T-cell (primary cell): ENCODE measurements at places on chromosomes 7 and 10.

DNA sequence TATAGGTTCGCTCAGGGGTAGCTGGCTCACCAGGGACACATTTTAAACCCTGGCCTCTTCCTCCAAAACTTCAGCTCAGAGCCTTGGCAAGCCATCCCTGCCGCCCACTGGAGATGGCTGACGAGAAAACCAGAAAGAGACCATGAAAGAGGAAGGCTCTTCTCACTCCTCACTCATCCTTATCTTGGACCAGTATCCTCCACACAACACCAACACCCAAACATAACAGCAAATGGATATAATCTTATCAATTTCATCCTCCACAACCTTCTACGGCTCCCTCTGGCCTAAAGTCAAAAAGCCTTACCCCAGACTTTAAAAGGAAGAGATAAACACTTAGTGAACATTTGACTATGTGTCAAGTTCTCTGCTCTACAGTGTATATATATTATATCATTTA, 26.9 kb downstream of the DLG5 start:
- H3K27ac ChIP-seq = no peak overlapping the region
- no peaks in the 10 kb centered on the region for H3K27me3 ChIP-seq

GRCh38 chr7:28347475-28348318, 64.6 kb upstream of the CREB5 start:
- no peaks in the 10 kb centered on the region for H3K27me3 ChIP-seq
- H3K4me3 ChIP-seq = no peak overlapping the region
- no peak for DNase-seq
- no peak overlapping the region for H3K27ac ChIP-seq

- peaks cover 10% of the 10 kb centered on the region for H3K36me3 ChIP-seq
- no peaks in the 10 kb centered on the region for H3K27me3 ChIP-seq
- DNase-seq = no peak
- H3K27ac ChIP-seq = no peak overlapping the region
- no peak overlapping the region for H3K4me3 ChIP-seq
Observed at GRCh38 chr10:102280397-102281101, 35.2 kb downstream of the GBF1 start.

GRCh38 chr7:133934262-133934976, 192.7 kb upstream of the LRGUK start:
- no peaks in the 10 kb centered on the region for H3K4me1 ChIP-seq
- no peak overlapping the region for H3K27ac ChIP-seq
- no peak overlapping the region for H3K4me3 ChIP-seq
- peaks cover 9% of the 10 kb centered on the region for H3K36me3 ChIP-seq
- no peaks in the 10 kb centered on the region for H3K27me3 ChIP-seq
- DNase-seq = no peak

GRCh38 chr10:113108194-113108835, 158.3 kb downstream of the TCF7L2 start:
- H3K36me3 ChIP-seq = no peaks in the 10 kb centered on the region
- no peak overlapping the region for H3K27ac ChIP-seq
- DNase-seq = peak; percentile 40
- H3K4me3 ChIP-seq = no peak overlapping the region

DNA sequence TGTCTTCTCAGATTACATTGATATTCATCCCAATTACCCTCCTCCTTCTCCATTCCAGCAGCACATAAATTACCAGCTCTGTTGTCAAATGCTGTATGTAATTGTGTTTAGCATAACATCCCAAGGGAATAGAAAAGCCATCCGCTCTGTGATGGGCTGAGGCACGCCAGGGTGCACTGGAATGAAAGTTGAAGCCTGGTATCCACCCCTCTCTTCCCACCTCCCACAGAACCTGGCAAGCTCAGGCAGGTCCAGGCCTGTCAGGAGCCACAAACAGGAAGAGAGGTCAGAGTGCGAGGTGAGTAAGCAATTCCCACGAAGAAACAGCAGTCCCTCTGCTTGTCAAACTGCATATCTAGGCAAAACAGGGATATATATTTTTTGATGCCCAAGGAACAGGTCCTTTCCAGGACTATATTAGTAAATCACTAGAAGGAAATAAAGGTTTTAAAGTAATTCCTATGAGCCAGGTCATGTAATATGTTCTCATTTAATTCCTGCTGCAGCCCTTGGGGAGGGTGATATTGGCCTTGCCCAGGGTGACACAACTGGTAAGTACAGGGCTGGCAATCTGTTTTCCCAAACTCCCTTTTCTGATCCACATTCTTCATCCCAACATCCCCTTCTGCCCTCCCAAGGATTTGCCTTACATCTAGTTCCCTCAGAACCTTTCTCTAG, 155.6 kb upstream of the GHITM start:
- no peaks in the 10 kb centered on the region for H3K27me3 ChIP-seq
- H3K36me3 ChIP-seq = no peaks in the 10 kb centered on the region
- no peaks in the 10 kb centered on the region for H3K4me1 ChIP-seq
- no peak overlapping the region for H3K4me3 ChIP-seq
- H3K27ac ChIP-seq = no peak overlapping the region
- DNase-seq = no peak

DNA sequence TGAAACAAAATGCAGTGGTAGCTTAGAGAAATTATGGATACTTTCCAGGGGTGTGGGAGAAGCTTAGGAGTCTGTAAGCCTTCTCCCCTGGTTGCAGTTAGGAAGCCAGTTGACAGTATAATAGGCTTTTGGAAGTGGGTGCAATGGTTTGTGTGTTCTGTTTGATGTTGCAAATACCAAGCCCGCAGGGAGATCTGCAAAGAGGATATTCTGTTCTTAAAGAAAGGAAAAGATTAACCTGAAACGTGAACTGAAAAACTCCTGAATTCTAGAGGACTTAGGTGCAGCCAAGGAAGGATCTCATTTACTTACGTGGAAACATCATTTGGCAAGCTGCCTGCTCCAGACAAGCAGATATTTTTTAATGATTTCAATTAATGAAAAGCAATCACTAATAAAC, 496.6 kb downstream of the AUTS2 start:
- H3K27ac ChIP-seq = no peak overlapping the region
- no peaks in the 10 kb centered on the region for H3K36me3 ChIP-seq
- no peak overlapping the region for H3K4me3 ChIP-seq
- peaks cover 2% of the 10 kb centered on the region for H3K27me3 ChIP-seq

DNA sequence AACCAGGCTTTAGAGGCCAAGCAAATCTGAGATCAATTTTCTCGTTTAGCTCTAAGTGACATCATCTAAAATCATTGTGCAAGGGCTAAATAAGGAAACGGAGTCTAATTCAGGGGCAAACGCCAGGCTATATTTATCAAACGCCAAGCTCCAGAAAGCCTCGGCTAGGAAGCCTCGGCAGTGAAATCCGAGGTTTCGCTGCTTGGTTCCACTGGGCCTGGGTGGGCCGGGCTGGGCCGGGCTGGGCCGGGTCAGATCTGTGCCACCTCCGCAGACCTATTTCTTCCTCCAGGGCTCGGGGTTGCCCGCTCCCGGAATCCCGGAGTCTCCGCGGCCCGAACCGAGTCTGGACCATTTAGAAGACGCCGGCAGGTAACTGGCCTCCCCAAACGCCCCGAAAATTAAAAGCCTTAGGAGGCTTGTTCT, 459 bp upstream of the FEZF1 start:
- no peak for DNase-seq
- H3K4me1 ChIP-seq = no peaks in the 10 kb centered on the region
- H3K4me3 ChIP-seq = no peak overlapping the region
- no peaks in the 10 kb centered on the region for H3K36me3 ChIP-seq

- H3K27me3 ChIP-seq = peaks cover 6% of the 10 kb centered on the region
- DNase-seq = no peak
- H3K27ac ChIP-seq = no peak overlapping the region
- no peaks in the 10 kb centered on the region for H3K4me1 ChIP-seq
- H3K4me3 ChIP-seq = no peak overlapping the region
Observed at GRCh38 chr10:122450353-122450990, 4.0 kb upstream of the ARMS2 start.

GRCh38 chr10:17811146-17811865, 2.2 kb downstream of the MRC1 start:
- no peak overlapping the region for H3K27ac ChIP-seq
- no peaks in the 10 kb centered on the region for H3K27me3 ChIP-seq
- no peaks in the 10 kb centered on the region for H3K36me3 ChIP-seq
- H3K4me1 ChIP-seq = no peaks in the 10 kb centered on the region
- H3K4me3 ChIP-seq = no peak overlapping the region
- DNase-seq = no peak

- peaks cover 55% of the 10 kb centered on the region for H3K4me1 ChIP-seq
- H3K27ac ChIP-seq = peak overlapping the region; percentile 67
- peak overlapping the region; percentile 11 for H3K4me3 ChIP-seq
- no peaks in the 10 kb centered on the region for H3K36me3 ChIP-seq
Observed at GRCh38 chr10:86413046-86413728, 46.6 kb upstream of the GRID1 start.

DNA sequence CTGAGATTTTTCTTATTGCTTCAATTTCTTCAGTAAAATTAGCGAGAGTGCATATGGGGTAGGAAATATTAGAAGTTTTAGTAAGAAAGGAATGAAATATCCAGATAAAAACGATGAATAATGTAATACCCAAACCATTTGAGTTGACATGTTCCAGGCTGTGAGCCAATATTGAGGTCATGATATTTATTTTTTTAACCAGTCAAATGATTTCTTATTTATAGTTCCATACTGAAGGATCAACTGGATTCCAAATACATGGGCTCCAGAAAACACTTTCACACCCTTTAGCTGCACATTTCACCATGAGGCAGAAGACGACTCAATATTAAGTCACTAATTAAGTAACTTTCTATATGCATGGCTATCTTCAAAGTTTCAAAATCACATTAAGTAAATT, 312.5 kb downstream of the PPP1R3A start:
- DNase-seq = no peak
- H3K27ac ChIP-seq = no peak overlapping the region
- H3K27me3 ChIP-seq = no peaks in the 10 kb centered on the region
- no peaks in the 10 kb centered on the region for H3K36me3 ChIP-seq
- no peaks in the 10 kb centered on the region for H3K4me1 ChIP-seq

GRCh38 chr10:15348579-15348978, 22.5 kb downstream of the FAM171A1 start:
- no peak overlapping the region for H3K4me3 ChIP-seq
- H3K4me1 ChIP-seq = no peaks in the 10 kb centered on the region
- H3K36me3 ChIP-seq = no peaks in the 10 kb centered on the region
- H3K27ac ChIP-seq = no peak overlapping the region
- no peak for DNase-seq
- H3K27me3 ChIP-seq = peaks cover 25% of the 10 kb centered on the region

- H3K27ac ChIP-seq = no peak overlapping the region
- H3K4me1 ChIP-seq = no peaks in the 10 kb centered on the region
- no peak overlapping the region for H3K4me3 ChIP-seq
- DNase-seq = no peak
- no peaks in the 10 kb centered on the region for H3K36me3 ChIP-seq
Observed at GRCh38 chr7:82044497-82045080, 274.7 kb upstream of the HGF start.

GRCh38 chr10:112280205-112280921, 2.8 kb upstream of the TECTB start:
- no peak for DNase-seq
- H3K27me3 ChIP-seq = peaks cover 2% of the 10 kb centered on the region
- H3K27ac ChIP-seq = no peak overlapping the region
- H3K4me1 ChIP-seq = no peaks in the 10 kb centered on the region
- H3K36me3 ChIP-seq = no peaks in the 10 kb centered on the region

- H3K4me3 ChIP-seq = no peak overlapping the region
- no peak overlapping the region for H3K27ac ChIP-seq
- peaks cover 4% of the 10 kb centered on the region for H3K27me3 ChIP-seq
- no peak for DNase-seq
- H3K36me3 ChIP-seq = no peaks in the 10 kb centered on the region
Observed at GRCh38 chr10:48568131-48568530, 36.7 kb downstream of the ARHGAP22 start.

- no peak overlapping the region for H3K27ac ChIP-seq
- DNase-seq = no peak
- peaks cover 4% of the 10 kb centered on the region for H3K4me1 ChIP-seq
- H3K4me3 ChIP-seq = no peak overlapping the region
- H3K36me3 ChIP-seq = no peaks in the 10 kb centered on the region
Observed at GRCh38 chr7:1591396-1591795, 21.6 kb upstream of the PSMG3 start.

- no peak overlapping the region for H3K27ac ChIP-seq
- H3K4me3 ChIP-seq = no peak overlapping the region
- H3K27me3 ChIP-seq = no peaks in the 10 kb centered on the region
- peaks cover 20% of the 10 kb centered on the region for H3K4me1 ChIP-seq
Observed at GRCh38 chr10:131931981-131932380, 31.2 kb downstream of the PPP2R2D start.

DNA sequence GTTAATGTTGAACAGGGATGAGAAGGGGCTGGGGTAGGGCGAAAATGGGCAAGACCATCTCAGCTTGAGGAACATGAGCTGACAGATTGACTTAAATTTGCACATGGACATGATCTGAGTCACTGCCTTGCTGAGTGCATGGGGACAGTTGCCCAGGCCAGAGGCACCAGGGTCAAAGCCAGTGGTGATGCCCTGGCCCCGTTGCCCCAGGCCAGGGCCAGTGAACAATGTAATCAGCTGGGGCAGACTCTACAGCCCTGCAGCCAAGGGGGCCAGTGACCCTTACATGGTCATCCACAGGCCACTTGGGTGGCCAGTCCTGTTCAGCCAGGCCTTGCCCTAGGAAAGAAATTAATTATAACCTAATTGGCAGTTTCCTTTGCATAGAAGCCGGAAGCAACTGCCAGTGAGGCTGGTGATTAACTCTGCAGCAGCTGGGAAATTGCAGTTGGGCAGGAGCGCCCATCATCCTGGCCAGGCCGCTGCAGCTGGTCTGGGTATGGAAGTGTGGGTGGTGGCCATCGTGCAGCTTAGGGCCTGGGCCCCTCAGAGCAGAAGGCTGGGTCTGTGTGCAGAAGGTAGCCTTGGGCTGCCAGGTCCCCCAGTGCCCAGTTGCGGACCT, 9.6 kb downstream of the RET start:
- DNase-seq = no peak
- no peak overlapping the region for H3K4me3 ChIP-seq
- H3K27ac ChIP-seq = no peak overlapping the region
- H3K36me3 ChIP-seq = no peaks in the 10 kb centered on the region
- no peaks in the 10 kb centered on the region for H3K27me3 ChIP-seq
- H3K4me1 ChIP-seq = no peaks in the 10 kb centered on the region

GRCh38 chr10:127364034-127364433, 167.6 kb upstream of the INSYN2A start:
- H3K4me3 ChIP-seq = no peak overlapping the region
- no peak for DNase-seq
- H3K27ac ChIP-seq = no peak overlapping the region
- no peaks in the 10 kb centered on the region for H3K36me3 ChIP-seq
- no peaks in the 10 kb centered on the region for H3K4me1 ChIP-seq

GRCh38 chr7:609365-609764, 89.7 kb upstream of the PDGFA start:
- H3K27me3 ChIP-seq = no peaks in the 10 kb centered on the region
- peak overlapping the region; percentile 44 for H3K27ac ChIP-seq
- no peak overlapping the region for H3K4me3 ChIP-seq
- H3K36me3 ChIP-seq = no peaks in the 10 kb centered on the region
- peaks cover 71% of the 10 kb centered on the region for H3K4me1 ChIP-seq
- DNase-seq = no peak

DNA sequence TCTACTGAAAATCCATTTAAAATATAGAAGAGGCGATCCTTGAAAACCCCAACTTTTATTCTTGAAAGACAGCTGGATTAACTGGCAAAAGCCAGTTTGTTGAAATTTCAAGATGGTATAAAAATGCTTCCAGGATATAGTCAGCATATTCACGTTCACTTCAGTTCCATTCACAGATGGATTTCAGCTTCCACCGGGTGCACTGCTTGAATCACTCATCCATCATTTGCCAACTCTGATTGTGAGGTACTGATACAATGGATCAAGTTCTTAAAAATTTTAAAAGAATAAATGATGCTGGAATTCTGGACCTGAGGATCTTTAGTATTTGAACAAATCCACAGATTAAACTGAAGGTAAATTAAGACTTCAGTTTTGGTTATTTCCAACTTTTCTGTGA, 2.4 kb downstream of the PURB start:
- H3K4me3 ChIP-seq = no peak overlapping the region
- H3K4me1 ChIP-seq = peaks cover 33% of the 10 kb centered on the region
- no peaks in the 10 kb centered on the region for H3K27me3 ChIP-seq
- H3K27ac ChIP-seq = no peak overlapping the region
- peaks cover 4% of the 10 kb centered on the region for H3K36me3 ChIP-seq
